CD4-positive, alpha-beta T cell treated with Interleukin-6 for 4 hours (primary cell): ENCODE measurements at places on chromosomes 1 and 21.

DNA sequence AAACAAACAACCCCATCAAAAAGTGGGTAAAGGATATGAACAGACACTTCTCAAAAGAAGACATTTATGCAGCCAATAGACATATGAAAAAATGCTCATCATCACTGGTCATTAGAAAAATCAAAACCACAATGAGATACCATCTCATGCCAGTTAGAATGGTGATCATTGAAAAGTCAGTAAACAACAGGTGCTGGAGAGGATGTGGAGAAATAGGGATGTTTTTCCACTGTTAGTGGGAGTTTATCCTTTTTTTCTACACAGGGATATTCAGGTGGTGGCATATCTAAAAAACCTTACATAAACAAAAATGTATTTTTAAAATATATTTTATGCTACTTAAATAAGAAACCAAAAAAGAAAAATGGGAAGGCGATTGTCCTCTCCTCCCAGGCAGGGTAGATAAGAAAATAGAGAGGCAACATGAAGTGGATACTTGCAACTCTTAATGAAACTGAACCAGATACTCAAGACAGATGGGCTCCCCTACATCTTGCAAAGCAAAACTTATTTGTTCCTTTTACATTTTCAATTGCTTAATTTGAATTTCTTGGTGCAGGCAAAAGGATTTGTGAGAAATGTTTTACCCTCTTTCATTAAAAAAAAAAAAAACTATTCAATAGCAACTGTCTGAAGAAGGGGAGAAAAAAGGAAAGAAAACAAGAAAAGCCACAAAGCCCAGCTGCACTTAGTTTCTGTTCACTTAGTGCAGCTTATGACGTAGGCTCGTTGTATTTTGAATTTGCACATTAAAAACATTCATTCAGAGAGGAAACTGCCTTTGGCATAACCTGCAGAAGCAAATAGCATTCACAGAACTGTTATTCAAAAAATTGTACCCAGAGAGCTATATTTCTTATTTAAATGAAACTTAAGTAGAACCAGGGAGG lies 36.9 kb upstream of the RGS1 start:
- DNase-seq, result peak; percentile 37

DNA sequence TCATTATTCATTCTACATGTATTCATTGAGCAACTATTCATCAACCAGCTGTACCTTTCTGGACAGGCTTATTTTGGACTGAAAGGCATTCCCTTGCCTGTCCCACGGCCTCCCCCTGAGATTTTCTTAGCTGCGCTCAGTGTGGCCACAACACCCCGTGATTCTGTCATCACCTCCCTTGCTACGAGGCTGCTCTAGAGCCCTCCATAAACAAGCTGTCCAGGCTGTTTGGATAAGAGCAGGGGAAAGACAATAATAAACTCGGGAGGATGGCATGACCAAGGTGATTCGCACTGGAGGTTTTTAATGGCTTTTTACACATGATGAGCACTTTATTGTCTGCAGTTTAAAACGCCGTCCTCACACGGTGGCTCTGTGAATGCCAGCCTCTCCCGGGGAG lies 139.7 kb downstream of the ROR1 start:
- no peak for DNase-seq

DNA sequence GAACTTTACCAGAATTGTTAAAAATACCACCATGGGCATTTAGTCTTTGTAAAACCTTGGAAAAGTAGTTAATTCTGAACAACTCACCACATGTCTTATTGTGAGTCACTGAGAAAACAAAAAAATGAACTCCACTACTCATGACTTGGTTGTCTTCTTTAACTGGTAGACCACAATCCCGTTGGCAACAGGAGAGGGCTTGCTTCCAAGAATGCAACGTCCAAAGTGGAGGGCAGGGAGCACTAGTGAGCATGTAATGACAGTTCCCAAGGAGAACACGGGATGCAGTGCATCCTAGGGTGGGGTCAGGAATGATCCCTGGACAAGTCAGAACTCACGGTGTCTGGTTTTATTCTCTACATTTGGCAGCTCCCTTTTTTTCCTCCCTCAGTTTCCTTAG lies 15.2 kb upstream of the HMCN1 start:
- DNase-seq, result no peak

DNA sequence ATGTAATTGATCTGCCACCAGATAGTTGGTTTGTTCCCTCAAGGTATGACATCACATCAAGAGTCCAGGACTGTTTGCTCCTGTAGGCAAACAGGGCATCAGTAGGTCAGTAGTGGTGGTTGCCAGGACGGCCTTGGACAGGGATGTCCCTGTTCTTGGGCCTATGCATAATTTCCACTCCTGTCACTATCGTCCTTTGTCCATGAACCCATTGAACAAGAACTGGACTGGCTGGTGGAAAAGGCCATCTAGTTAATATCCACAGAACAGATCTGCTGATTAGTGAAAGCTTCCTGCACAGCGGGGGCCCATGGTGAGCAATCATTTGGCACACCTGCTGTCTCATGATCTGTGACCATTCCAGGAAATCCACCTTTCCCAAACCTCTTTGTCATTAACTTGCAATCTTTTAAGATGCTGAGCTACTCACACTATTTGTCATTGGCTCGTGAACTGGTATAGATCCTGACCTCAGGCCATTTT lies 12.4 kb upstream of the BSDC1 start:
- no peak for DNase-seq

DNA sequence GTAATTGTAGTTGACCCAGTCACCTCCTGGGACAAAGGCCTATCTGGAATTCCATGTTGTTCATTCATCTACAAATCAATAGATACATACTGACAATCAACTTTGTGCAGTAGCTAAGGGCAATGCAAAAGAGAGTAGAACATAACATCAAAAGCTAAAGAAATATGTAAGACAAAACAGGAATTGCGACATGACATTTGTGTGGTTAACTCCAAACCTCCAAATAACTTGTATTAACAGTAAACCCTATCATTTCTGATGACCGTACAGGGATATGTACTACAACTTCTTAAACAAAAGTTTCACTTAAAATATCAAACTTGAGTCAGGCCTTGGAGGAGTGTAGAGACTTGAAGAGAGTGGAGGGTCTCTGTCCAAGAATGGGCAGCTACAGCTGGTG lies 317.6 kb downstream of the SPATA17 start:
- no peak for DNase-seq

DNA sequence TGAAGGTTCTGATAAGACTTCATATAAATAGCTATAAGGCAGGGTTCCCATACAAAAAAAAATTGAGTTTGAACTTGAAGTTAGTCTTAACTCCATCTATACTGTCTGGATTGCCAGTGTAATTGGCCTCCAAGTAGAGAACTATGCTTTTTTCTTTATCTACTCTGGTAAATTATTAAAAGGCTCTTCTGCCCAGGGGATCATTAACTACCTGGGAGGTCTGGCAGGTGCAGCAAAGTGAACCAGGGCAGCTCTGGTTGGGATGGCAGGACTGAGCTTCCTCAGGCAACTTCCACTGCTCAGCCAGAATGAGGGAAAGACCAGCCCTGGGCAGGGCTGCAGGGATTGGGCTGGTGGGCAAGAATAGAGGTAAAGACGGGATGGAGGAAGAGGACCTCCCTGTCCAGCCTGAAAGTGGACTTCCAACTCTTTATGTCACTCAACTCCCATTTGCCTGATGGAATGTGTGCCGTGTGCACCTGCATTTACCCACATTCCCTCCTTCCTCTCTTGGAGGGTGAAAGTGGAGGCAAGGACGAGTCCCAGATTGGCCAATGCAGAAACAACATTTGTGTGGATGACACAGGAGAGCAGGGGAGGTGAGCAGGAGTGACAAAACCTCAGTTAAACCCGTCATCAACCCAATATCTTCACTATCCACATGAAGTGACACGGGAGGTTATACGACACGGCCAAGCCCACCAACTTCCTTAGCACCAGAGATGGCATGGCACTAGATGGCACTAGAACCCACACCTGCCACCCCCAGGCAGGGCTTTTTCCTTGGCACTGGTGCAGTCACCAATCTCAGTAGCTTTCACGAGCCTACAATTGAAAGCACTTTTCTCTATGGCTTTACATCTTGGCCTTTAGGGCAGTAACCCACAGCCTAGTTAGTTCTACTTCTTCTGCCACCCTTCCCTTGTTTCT lies 25.2 kb downstream of the CCN1 start:
- DNase-seq, result no peak

DNA sequence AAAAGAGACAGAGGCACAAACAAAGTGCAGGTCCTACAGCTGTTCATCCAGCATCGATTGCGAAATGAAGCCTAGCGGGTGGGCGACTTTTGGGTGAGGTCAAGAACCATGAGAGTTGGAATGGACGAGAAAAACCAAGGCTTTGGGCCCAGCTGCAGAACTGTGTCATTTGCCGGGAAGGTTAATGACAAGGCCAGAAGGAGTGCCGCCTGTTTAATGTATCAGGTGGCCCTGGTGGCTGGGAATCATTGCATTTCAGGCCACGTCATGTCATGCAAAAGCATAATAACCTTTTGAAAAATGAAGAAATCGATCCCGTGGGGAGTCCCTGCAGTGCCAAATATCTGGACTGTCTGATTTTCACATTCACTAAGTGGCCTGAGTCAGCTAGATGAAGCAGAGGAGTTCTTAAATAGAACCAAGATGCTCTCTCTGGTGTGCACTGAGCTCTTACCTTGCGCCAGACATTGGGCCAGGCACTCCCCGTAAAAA lies 8.1 kb upstream of the RCC2 start:
- no peak for DNase-seq

DNA sequence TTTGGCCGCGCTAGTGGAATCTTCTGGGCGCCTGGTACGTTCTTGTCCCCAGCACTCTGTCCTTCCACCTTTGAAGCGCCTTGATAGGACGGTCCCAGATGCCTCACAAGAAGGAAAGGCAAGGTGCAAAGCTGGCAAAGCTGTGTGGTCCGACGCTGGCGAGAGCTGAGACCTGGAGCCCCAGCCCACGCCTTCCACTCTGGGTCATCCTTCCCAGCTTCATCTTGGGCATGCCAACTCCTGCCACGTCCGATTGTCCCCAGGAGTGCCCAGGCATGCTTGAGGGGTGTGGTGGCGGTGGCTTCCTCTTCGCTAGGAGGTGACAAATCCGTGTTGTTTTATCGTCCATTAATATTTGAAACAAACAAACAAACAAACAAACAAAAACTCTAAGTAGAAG lies 123.9 kb upstream of the DPYD start:
- DNase-seq, result no peak

DNA sequence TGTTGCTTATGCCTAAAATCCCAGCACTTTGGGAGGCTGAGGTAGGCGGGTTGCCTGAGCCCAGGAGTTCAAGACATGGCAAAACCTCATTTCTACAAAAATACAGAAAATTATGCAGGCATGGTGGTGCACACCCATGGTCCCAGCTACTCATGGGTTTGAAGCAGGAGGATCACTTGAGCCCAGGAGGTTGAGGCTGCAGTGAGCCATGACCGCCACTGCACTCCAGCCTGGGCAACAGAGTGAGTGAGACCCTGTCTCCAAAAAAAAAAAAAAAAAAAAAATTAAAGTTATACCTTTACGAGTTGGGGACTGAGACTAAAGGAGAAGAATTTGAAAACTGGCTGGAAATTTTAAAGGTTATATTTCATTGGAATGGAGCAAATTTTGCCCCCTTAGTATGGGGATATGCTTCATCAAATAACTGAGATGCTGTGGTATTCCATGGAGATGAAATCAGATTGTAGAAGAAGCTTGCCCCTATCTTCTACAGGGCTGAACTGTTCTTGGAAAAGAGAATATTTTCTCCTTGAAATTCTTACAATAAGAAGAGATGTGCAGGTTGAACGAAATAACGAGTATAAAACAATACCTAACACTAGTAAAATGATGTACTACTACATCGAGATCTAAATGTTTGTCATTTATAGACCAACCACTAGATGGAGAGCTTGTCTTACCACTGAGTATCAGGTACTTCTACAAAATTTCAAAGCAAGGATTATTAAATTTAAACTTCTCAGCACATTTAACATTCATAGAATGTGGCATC lies 34.9 kb upstream of the SCYL3 start:
- DNase-seq, result no peak

DNA sequence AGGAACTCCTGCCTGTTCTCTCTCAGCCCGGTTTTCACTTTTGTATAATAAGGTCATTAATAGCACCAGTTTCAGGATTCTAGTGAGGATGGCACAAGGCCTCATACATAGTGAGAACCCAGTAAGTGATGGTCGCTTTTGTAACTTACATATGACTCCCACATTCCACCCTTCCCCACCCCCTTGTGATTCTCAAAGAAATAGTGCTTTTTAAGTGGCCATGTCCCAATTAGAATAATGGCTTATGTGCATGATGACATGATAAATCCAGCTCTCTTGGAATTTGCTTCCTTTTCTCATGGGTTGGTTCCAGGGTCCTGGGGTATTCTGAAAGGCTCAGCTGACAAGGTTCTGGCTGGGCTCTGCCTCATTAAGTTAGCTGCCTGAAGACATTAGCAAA lies 189.9 kb downstream of the URB2 start:
- no peak for DNase-seq

DNA sequence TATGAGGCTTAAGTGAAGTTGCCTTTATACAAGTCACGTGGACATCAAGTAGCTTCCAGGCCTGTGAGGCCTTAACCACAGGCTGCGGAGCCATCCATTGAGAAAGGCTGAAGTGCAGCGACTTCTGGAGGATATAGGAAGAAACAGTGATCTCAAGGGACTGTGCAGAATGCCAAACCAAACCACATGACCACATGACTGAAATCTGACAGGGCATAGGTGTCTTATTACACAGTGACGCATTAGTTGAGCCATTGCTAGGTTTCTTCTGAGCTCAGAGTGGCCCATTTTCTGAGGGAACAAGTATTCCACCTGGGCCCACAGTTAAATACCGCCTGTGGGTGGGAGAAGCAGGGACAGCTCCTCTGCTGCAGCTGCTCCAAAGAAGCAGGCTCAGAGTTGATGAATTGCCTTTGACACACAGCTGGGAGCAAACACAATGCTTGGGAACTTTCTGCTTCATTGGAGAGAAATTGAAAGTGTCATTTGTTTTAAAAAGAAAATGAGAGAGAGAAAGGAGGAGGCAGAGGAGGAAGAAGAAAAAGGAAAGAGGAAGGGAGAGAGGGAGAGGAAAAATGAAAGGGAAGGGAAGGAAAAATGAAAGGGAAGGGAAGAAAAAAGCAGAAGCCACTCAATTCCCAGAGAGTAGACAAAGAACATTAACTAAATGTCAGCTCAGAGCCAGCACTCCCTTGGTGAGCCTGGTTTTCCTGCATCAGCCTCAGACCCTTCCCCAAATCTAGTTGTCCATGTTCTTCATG lies 94.4 kb downstream of the COLGALT2 start:
- DNase-seq, result no peak

- peak; percentile 39 for DNase-seq
Measured at GRCh38 chr21:42850866-42851391, 28.4 kb downstream of the WDR4 start.

GRCh38 chr1:43011020-43011419 lies 52.4 kb upstream of the SLC2A1 start:
- DNase-seq, result no peak

DNA sequence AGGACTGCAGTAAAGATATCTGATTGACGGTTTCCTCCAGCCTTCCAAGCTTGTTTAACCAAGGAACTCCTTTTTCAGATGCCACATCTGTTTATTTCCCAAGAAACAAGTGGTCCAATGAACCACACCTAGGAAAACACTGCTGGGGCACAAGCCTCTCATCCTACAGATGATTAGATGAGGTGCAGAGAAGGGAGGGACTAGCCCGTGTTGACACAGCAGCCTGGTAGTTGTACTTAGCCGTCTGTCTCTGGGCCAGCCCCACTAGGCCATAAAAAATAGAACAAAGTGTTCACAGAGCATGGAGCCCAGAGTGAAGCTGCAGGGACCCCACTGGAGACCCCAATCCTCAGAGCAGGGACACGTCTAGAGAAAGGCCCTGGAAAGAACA lies 32.1 kb downstream of the LRP8 start:
- no peak for DNase-seq
